ENCODE measurements at places on chromosomes 6 and 20.

DNA sequence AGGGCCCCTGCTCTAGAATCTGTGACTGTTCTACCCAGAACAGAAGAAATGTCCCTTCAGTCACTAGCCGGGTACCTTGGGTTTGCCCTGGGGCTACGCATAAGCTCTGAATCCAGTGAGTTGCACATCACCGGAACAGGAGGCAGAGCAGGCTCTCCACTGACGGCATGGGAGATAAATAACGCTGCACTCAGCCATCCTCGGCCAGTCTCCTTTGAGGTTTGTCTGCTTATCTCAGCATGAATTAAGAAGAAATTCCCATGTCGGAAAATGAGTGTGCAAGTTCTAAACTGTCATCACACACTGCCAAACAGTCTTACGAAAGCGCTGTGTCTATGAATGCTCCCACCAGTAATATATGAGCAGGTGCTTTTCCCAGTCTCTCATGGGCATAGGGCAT lies 90.8 kb downstream of the FAM50B start:
- DNase-seq = peak; percentile 48

DNA sequence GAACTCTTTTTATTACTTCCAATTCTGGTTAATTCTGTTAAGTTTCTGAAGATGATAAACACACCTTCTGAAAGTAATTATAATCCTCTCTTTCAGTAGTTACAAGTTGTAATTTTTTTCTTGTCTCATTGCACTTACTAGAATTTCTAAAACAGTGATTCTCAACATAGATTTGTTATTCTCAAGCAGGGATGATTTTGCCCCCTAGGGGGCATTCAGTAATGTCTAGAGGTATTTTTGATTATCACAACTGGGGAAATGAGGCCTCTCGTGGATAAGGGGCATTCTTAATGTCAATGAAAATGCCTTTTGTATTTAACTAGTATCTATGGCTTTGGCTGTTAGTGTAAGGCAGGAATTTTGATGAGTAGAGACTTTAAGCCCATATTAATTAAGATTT lies 39.4 kb upstream of the MAFB start:
- no peak for DNase-seq

DNA sequence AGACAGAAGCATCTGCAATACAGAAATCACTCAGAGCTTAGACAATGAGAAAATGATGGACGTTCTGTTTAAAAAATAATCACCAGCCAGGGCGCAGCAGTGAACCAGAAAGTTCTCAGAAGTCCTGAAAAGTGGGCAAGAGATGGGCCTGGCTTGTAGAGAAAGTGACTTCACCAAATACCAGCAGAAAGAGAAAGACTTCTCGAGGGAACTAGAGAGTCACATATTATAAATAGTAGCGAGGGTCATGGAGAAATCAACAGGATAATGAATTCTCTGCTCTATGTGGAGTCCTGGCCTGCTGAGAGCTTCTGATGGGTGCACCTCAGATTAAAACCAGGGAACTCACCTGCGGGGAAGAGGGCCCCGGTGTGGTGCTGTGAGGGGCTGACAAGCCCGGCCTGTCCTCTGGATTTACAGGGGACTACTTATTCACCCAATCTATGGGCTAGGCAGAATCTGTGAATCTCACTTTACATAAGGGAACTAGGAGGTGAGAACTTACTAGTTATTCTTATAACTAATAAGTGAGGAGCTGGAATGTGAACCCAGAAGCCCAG lies 5.6 kb upstream of the RAMACL start:
- DNase-seq = no peak

DNA sequence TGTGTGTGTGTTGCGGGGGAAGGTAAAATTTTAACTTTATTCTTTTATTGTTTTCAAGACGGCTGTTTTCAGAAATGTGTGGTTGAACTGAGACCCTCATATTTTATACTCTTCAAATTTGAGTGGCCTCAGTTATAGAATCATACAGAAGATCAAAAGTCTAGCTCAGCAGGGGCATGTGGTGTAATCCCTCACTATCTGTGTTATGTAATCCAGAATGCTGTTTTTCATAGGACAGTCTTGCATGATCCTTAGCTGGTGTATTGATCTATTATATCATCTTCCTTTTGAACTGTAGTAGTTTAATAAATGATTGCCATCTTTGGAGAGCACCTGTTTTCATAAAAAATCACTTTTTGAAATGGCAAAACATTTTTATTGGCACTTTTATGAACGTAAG lies 1.4 kb downstream of the PLCB4 start:
- no peak for DNase-seq

GRCh38 chr6:129882510-129883023 lies 21.5 kb upstream of the TMEM244 start:
- DNase-seq = no peak

GRCh38 chr6:19525673-19526072 lies 311.5 kb upstream of the ID4 start:
- no peak for DNase-seq

GRCh38 chr6:165716886-165717285 lies 53.8 kb upstream of the PDE10A start:
- no peak for DNase-seq
